Right kidney (tissue), 9 donors: ENCODE measurements at places on chromosomes 3 and 15.
A peak's percentile ranks its signal among the peaks of the same experiment; 100 is the strongest.

- peak; percentile 47 for DNase-seq
Observed at GRCh38 chr15:57510647-57511046, 81.1 kb upstream of the MYZAP start.

DNA sequence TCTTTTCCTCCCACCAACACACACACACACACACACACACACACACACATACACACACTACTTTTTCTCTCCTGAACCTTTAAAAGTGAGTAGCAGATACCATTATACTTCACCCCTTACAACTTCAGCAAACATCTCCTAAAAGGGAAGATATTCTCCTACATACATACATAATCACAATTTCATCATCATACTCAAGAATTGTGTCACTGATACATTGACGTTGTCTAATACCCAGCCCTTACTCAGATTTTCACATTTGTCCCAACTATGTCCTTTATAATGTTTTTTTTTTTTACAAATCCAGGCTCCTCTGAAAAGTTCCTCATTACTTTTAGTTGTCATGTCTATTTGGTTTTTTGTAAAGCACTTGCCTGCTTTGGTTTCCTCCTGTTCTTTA, 18.5 kb downstream of the ABHD6 start:
- DNase-seq: no peak

- no peak for DNase-seq
Observed at GRCh38 chr3:170021083-170021482, 16.7 kb upstream of the GPR160 start.

DNA sequence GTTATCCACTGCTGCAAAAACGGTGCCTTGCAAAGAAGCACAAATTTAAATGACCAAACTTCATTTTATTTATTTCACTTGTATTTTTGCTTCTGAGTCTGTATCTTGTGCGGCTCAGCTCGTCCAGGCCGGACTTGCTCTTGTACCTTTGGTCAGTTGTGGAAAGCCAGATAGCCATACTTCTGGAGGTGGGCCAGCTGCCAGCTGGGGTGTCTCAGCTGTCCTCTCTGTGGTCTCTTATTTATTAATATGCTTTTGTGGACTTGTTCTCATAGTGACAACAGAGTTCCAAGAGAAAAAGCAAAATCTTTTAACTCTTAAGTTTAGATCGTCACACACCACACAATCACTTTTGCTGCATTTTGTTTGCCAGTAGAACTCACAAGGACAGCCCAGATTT, 87.7 kb downstream of the IL1RAP start:
- DNase-seq: no peak

DNA sequence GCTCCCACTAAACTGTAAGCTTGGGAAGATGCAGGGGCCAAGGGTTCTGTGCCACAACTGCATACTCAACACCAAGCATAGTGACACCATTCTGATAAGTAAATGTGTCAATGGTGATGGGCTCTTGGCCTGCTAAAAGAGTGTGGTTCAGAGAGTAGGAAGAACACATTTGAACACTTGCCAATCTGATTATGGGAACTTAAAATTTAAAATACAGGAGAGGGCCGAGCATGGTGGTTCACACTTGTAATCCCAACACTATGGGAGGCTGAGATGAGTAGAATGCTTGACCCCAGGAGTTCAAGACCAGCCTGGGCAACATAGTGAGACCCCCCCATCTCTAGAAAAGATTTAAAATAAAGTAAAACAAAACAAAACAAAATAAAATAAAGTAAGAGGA, 34.1 kb downstream of the PTPN9 start:
- no peak for DNase-seq

DNA sequence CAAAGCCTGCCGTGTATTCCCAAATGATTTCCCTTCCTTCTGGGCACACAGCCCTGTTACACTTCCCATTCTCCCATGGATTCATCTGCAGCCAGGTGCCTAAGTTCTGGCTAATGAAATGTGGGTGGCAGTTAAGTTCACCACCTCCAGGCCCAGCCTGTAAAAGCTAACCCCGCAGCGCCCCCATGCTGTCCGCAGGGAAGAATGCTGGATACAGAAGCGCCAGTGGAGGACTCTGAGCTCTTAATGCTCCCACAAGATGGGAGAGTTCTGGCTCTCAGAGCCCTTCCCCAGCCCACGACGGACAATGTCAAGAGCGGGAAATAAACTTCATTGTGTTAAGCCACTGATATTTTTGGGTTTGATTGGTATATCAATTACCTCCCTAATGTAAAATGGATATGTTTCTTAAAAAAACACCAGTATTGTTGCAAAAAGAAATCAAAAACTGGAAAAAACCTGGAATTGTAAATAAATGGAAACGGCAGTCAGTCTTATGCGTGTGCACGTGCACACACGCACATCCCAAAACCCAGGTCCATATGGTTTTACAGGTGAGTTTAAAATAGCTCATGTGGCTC, 37.7 kb upstream of the FGD5 start:
- no peak for DNase-seq

GRCh38 chr3:132569153-132569552, 27.9 kb upstream of the ACKR4 start:
- DNase-seq: no peak

- DNase-seq: no peak
Observed at GRCh38 chr15:78417754-78418630, 20.0 kb upstream of the IREB2 start.

DNA sequence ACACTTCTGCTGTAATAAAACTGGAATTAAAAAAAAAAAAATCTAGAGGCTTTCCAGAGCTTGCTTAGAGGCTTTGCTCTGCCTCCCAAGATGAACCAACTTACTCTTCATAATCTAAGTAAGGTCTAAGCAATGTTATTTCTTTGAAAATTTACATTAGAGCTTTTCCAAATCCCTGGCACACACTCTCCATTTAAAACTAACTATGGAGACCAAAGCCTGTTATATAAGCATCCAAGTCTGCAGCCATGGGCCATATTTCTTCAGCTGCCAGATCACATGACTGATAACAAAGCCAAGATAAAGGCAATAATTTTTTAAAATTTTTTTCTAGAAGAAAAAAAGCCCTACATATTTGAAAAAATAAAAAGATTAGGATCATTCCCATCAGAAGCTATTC, 55.0 kb upstream of the ARHGEF3 start:
- DNase-seq: no peak

DNA sequence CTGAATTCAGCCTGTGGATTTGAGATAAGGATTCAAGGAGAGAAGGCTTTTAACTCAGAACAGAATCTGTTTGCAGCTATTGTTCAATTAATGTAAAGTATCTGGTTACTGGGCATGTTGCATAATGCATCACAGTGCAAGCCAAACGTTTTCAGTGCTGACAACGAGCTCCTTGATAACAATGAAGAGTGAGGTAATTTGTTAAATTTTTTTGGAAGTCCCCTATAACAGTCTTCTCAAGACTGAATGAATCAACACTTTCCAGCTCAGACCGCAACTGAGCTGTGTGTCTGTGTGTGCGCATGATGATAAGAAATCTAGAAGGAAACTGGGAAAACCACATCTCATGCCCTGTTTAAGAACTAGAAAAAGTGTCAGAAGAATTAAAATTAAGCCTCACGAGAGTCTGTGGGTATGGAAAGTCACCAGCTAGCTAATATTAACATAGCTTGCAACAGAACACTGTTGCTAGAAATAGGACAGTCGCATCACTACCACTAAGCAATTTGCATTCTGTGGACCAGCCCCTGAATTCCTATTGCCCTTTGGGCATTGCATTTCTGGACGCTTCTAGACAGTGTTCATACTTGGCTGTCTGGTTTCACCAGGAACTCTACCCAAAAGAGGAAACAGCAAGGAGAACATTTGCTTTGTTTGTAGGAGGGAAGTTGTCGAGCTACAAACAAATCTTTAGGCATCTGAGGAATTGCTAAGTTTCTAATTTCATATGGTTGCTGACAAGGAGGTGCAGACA, 43.7 kb upstream of the ATP2C1 start:
- no peak for DNase-seq

DNA sequence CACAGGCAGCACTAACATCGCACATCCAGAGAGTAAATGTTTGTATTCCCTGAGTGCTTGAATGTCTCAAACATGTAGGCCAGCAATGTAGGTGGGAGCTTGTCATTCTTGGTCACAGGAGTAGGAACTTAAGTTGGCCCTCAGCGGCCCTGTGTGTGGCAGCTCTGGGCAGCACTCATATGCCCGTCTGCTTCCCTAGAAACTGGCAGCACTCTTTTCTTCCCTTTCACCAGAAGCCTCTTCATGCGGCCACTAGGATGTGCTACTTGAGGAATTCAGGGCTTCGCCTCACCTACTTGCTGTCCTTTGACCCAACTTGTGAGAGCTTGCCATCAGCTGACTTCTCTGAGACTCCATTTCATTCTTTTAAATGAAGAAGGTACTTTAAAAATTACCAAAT, 69.5 kb downstream of the TIPARP start:
- no peak for DNase-seq

DNA sequence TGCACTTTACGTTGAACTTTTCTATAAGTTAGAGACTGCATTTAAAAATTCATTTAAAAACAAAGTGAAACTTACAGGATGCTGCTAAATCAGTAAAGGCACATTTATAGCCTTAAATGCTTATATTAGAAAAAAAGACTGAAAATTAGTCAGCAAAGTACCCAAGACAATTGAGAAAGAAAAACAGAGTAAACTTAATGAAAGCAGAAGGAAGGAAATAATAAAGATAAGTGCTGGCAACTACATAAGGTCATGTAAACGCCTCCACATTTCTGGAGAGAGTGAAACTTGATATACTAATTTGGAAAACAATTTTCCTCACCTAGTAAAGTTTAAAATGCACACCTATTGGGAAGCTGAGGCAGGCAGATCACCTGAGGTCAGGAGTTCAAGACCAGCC, 58.2 kb upstream of the ACAN start:
- DNase-seq: no peak

GRCh38 chr3:171399842-171400241, 60.4 kb downstream of the TNIK start:
- DNase-seq: no peak

- no peak for DNase-seq
Observed at GRCh38 chr15:58212909-58213526, 74.8 kb downstream of the AQP9 start.

- no peak for DNase-seq
Observed at GRCh38 chr15:70199540-70200410, 102.1 kb upstream of the TLE3 start.

DNA sequence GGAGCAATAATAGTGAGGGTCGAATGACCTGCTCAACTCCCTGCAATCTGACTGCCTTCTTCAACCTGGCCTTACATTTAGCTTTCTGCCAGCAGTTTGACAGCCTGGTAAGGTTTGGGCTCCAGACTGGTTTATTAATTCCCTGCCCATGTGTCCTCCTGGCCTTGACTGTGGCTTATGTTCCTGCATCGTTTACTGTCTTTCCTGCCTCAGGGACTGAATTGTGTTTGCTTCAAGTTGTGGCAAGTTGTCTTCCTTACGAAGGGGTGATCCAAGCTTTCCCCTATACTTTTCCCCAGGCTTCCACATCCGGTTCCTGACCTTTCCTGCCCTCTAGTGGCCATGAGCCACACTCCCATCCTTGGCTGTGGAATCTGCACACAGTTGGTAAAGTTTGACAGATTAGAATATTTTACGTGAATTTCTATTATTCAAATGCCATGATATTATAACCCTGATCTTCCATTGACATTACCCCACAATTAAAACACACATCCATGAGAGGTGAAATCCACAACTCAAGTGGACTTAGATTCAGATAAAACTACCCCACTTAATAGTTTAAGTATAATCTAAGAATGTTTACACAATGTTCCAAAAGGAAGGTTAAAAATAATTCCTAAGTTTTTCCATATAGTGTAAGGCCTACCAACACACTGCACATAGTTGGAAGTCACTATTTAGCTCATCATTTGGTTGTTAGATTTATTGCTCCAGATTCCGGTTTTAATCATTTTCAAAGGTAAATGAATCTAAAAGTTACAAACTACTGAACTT, 95.7 kb downstream of the NEDD4 start:
- DNase-seq: peak; percentile 32

- DNase-seq: no peak
Observed at GRCh38 chr3:33047842-33048834, 48.8 kb downstream of the GLB1 start.

DNA sequence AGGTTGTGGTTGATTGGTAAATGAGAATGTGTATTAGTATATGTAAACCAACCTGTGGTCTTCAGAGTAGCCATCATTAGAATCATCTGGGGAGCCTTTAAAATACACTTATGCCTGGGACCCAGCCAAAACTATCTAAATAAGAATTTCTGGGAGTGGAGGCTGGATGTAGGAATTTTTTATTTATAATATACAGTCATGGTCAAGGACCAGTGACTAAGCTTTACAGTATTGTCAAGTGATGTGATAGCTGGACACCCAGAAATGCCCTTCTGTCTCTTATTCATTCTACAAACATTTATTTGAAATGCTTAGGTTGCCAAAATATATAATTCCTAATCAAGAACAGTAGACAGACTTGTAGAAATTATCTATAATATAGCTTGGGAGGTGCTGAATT, 132.2 kb downstream of the MBNL1 start:
- no peak for DNase-seq

DNA sequence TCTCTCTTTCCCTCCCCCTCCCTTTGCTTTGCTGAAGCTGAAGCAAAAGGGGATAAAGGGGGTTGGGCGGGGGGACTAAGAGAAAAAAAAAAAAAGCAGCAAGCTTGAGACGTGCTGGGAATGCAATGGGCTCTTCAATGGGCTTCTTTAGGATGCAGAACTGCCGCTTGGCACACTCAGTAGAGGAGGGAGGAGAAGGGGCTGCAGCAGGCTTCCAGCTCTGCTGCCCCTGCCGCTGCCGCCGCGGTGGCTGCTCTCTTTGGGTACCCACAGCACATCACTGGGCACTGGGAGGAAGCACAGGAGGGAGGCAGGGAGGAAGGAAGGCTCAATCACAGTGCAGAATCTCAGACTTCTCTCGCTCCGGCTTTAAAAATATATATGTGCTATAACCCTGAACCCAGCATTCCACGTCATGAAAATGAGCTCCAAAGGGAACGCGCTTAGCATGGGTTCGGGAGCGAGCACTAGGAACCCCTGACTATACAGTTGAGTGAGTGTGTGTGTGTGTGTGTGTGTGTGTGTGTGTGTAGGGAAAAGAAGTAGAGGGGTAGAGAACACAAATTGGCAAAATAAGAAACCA, 3.5 kb downstream of the SLITRK3 start:
- peak; percentile 35 for DNase-seq

GRCh38 chr15:35663956-35664355, 118.0 kb upstream of the DPH6 start:
- no peak for DNase-seq

- DNase-seq: no peak
Observed at GRCh38 chr15:81363718-81364500, 10.1 kb downstream of the TMC3 start.

- DNase-seq: no peak
Observed at GRCh38 chr15:98002866-98003265, 42.4 kb downstream of the ARRDC4 start.

DNA sequence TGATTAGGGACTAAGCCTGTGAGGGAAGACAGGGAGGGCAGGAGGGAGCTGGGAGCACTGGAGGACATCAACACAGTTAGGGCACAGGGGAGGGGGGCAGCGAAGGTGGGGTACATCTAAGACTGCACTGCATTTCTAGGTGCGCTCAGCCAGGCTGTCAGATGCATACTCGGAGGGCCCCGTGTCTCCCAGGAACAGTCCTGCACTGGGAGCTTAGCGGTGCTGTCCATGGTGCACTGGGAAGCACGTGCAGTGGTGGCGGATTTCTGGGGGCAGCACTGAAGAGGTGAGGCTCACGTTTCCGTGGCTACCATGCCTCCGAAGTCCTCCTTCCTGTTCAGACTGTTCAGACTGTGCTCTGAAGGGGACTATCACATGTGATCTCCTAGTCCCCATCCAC, 54.4 kb downstream of the ROPN1B start:
- no peak for DNase-seq
